ENCODE measurements at places on chromosomes 7 and 10.

GRCh38 chr7:108442039-108442568 is 14.1 kb downstream of the NRCAM start:
- no peaks in the 10 kb centered on the region for H3K27me3 ChIP-seq
- DNase-seq: no peak

- DNase-seq: no peak
- H3K27ac ChIP-seq: no peak overlapping the region
- H3K4me1 ChIP-seq: no peaks in the 10 kb centered on the region
- no peak overlapping the region for H3K4me3 ChIP-seq
Measured at GRCh38 chr7:11026452-11027359, 53.0 kb downstream of the PHF14 start.

- H3K27ac ChIP-seq: no peak overlapping the region
- H3K27me3 ChIP-seq: no peaks in the 10 kb centered on the region
- no peak for DNase-seq
- H3K4me1 ChIP-seq: no peaks in the 10 kb centered on the region
- H3K4me3 ChIP-seq: no peak overlapping the region
- H3K36me3 ChIP-seq: no peaks in the 10 kb centered on the region
Measured at GRCh38 chr10:46236546-46236887, 50.3 kb upstream of the ANTXRL start.

- H3K27me3 ChIP-seq: peaks cover 4% of the 10 kb centered on the region
- H3K36me3 ChIP-seq: no peaks in the 10 kb centered on the region
- H3K4me3 ChIP-seq: no peak overlapping the region
- H3K27ac ChIP-seq: no peak overlapping the region
- H3K4me1 ChIP-seq: no peaks in the 10 kb centered on the region
- no peak for DNase-seq
Measured at GRCh38 chr10:97069026-97069425, 116.7 kb downstream of the SLIT1 start.

GRCh38 chr10:71074176-71074755 is 138.1 kb upstream of the UNC5B start:
- no peak overlapping the region for H3K4me3 ChIP-seq
- no peaks in the 10 kb centered on the region for H3K27me3 ChIP-seq
- H3K27ac ChIP-seq: no peak overlapping the region
- DNase-seq: no peak

DNA sequence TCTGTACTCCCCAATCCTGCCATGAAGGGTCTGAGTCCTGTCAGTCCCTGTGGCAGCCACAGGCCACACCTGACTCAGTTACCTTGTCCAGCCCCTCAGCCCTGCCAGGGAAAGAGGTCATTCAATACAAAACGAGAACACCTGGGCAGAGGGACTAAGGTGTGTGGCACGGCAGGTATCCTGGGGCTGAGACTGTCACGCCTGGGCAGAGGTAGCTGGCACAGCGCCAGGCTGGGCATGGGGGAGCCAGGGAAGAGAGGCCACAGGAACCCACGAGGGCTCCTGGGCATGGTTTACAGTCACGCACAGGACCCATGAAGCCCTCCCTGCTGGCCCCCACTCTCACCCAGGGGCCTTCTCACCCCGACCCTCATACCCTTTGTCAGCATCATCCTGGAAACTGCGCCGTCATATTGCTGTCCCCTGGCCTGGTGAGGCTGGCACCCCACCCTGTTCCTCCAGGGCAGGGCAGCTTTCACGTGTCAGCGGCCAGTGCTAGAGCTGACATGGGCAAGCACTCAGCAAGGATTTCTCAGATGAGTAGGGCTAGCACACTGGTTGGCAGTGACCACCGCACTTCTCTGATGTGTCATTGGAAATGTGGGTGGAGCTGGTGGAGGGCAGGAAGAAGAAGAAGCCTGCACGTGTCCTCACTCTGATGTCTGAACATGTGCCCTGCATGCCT is 42.7 kb downstream of the LRRC18 start:
- no peaks in the 10 kb centered on the region for H3K27me3 ChIP-seq
- H3K27ac ChIP-seq: no peak overlapping the region
- H3K4me1 ChIP-seq: no peaks in the 10 kb centered on the region
- DNase-seq: no peak

DNA sequence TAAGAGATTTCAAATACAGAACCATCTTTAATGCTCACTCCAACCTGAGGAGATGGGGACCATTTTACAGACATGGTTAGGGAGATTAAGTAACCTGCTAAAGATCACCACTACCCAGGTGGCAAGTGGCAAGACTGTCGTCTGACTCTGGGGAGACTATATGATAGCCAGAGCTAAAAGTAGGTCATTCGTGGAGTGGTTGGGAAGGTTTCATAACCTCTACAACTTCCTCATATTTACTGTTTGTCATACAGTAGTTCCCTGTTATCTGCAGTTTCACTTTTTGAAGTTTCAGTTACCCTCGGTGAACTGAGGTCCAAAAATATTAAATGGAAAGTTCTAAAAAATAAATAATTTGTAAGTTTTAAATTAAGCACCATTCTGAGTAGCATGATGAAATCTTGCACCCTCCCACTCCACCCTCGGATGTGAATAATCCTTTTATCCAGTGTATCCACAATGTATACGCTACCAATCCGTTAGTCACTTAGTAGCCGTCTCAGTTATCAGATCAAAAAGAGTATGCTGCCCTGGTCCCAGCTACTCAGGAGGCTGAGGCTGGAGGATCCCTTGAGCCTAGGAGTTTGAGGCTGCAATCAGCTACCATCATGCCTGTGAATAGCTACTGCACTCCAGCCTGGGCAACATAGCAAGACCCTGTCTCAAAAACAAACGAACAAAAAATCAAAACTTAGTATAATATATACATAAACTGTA is 14.9 kb upstream of the LGI1 start:
- H3K4me1 ChIP-seq: no peaks in the 10 kb centered on the region
- H3K36me3 ChIP-seq: no peaks in the 10 kb centered on the region
- no peak overlapping the region for H3K27ac ChIP-seq
- H3K4me3 ChIP-seq: no peak overlapping the region

- H3K4me1 ChIP-seq: no peaks in the 10 kb centered on the region
- H3K4me3 ChIP-seq: no peak overlapping the region
- no peaks in the 10 kb centered on the region for H3K36me3 ChIP-seq
- no peak for DNase-seq
- no peaks in the 10 kb centered on the region for H3K27me3 ChIP-seq
Measured at GRCh38 chr10:123634221-123634620, 31.9 kb upstream of the GPR26 start.

DNA sequence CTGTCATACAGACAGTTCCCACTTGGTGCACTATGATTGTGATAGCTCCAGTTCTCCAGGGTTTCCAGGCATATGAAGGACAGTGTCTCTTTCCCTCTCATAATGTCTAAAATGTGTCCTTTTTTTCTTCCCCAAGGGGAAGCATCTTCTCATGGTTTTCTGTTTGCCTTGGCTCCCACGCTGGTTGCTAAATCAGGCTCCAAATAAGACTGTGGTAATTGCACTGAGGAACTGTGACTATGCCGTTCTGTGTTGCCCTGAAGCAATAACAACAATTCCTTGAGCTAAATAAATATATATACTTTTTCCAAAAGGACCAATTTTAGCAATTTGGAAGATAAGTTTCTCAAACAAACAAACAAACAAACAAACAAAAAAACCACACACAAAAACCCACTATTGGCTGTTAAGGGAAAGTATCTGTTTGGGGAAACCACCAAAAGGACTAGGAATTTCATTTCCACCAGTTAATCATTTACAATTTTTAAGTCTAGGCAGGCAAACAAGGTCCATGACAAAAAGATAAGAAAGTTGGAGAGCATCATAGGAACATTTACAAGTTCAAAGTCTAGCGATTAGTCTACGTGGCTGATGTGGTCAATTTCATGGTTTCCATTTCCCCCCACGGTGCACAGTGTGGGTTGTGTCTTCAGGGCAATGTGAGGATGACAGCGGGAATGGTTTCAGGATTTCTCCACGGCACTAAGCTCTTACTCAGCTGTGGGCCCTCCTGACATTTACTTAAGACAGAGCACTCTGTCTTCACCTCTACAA is 62.4 kb downstream of the THNSL1 start:
- H3K4me1 ChIP-seq: peaks cover 35% of the 10 kb centered on the region
- peak overlapping the region; percentile 81 for H3K27ac ChIP-seq
- no peaks in the 10 kb centered on the region for H3K27me3 ChIP-seq
- peak; percentile 54 for DNase-seq
- no peak overlapping the region for H3K4me3 ChIP-seq
- no peaks in the 10 kb centered on the region for H3K36me3 ChIP-seq

DNA sequence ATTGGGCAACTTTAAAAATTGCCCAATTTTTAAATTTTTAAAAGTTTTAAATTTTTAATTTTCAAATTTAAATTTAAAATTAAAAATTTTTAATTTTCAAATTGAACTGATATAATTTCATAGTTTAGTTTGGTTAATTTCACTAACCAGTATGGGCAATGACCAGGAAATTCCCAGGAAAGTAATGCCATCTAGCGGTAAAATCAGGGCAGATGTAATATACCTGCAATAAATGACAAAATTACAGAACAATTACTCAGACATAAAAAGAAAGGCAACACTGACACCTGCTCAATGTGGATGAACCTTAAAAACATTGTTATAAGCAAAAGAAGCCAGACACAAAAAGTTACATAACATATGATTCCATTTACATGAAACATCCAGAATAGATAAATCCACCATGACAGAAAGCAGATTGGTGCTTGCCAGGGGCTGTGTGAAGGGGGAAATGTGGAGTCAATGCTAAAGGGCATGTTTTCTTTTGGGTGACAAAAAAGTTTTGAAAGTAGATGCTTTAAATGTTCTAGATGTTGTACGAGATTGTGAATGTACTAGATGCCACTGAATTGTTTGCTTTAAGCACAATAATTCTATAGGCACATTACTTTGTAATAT is 28.6 kb upstream of the SLC16A12 start:
- no peaks in the 10 kb centered on the region for H3K4me1 ChIP-seq
- no peak for DNase-seq
- H3K27ac ChIP-seq: no peak overlapping the region
- H3K4me3 ChIP-seq: no peak overlapping the region

DNA sequence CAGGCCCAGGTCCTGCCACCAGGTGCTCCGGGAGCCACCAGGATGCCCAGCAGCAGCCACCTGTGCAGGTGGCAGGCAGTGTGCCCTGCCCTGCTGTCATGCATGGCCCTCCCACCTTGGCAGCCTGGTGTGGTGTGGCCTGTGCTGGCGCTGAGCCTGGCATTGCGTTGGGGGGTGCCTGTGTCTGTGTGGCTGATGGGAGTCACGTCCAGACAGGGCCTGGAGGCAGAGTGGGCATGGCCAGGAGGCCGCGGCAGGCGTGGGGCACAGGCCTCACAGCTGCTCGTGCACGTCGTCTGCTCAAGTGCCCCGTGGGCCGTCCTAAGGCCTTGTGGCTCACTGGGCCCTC is 8.7 kb downstream of the TTYH3 start:
- no peaks in the 10 kb centered on the region for H3K4me1 ChIP-seq
- no peak overlapping the region for H3K4me3 ChIP-seq
- H3K36me3 ChIP-seq: no peaks in the 10 kb centered on the region
- H3K27me3 ChIP-seq: no peaks in the 10 kb centered on the region

- H3K27ac ChIP-seq: no peak overlapping the region
- no peak overlapping the region for H3K4me3 ChIP-seq
- no peaks in the 10 kb centered on the region for H3K36me3 ChIP-seq
- no peaks in the 10 kb centered on the region for H3K27me3 ChIP-seq
- DNase-seq: no peak
Measured at GRCh38 chr10:62333988-62334682, 40.0 kb upstream of the ZNF365 start.

GRCh38 chr7:134920026-134920753 is 66.1 kb upstream of the AGBL3 start:
- no peak overlapping the region for H3K27ac ChIP-seq
- no peak for DNase-seq
- H3K4me3 ChIP-seq: no peak overlapping the region
- H3K4me1 ChIP-seq: no peaks in the 10 kb centered on the region

DNA sequence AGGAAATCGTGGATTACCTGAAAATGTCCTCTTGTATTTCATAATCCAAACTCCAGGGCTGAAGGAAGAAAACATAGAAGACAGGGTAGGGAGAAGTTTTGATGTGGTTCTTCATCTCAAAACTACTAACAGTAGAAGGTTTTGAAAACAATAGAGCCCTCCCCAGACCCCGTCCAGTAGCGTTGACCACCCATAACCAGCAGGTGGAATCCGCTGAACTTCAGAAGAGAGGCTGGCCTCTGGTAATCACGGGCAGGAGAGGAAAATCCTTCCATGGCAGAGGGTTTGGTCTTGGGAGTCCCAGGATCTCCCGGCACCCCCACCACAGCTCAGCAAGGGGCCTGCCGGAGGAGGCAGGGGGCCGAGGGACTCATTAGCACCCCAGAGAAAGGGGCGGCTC is 333.4 kb upstream of the RNF32 start:
- H3K36me3 ChIP-seq: no peaks in the 10 kb centered on the region
- no peak overlapping the region for H3K4me3 ChIP-seq
- no peak overlapping the region for H3K27ac ChIP-seq
- H3K27me3 ChIP-seq: no peaks in the 10 kb centered on the region
- no peak for DNase-seq

DNA sequence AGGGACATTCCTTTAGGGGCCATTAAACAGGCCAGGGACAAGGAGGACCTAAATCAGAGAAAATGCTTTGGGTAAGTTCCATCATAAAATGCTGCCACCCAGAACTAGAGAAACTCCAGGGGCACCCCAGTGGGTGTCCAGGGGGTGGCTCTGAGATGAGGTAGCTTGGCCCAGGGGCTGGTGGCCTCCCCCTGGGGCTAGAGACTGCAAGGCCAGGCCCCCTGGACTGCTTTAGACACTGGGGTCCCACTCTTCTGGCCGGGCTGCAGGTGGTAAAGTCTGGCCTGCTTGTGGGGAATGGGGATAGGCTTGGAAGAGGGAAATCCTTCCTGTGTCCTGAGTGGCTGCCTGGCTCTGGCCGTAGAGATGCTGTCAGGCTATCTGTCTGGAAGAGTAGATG is 169.6 kb upstream of the PODXL start:
- DNase-seq: no peak
- no peak overlapping the region for H3K27ac ChIP-seq
- H3K4me3 ChIP-seq: no peak overlapping the region
- H3K36me3 ChIP-seq: no peaks in the 10 kb centered on the region

DNA sequence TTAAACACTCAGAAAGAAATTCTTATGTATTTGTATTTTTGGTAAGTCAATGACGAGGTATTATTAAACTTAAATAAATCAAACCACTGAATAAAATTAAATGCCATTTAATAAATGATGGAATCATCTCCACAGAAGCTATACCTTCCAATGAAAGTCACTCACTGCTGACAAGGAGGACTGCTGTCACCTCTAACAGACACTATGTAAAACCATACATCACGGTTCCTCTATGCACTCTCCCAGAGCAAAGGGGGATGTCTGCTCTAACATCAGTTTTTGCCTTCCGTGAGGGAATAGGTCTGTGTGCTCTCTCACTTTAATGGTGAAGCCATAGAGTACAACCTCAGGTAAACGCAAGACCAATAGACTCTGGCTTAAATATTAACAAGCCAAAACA is 99.7 kb upstream of the DDC start:
- DNase-seq: no peak
- peaks cover 8% of the 10 kb centered on the region for H3K36me3 ChIP-seq
- H3K4me1 ChIP-seq: peaks cover 40% of the 10 kb centered on the region
- no peak overlapping the region for H3K27ac ChIP-seq
- H3K27me3 ChIP-seq: no peaks in the 10 kb centered on the region
- no peak overlapping the region for H3K4me3 ChIP-seq

GRCh38 chr10:96840841-96841518 is 8.9 kb downstream of the LCOR start:
- no peak overlapping the region for H3K4me3 ChIP-seq
- H3K27me3 ChIP-seq: no peaks in the 10 kb centered on the region
- H3K36me3 ChIP-seq: no peaks in the 10 kb centered on the region
